Epithelial cell of esophagus (primary cell): ENCODE measurements at places on chromosomes 7 and 10.

DNA sequence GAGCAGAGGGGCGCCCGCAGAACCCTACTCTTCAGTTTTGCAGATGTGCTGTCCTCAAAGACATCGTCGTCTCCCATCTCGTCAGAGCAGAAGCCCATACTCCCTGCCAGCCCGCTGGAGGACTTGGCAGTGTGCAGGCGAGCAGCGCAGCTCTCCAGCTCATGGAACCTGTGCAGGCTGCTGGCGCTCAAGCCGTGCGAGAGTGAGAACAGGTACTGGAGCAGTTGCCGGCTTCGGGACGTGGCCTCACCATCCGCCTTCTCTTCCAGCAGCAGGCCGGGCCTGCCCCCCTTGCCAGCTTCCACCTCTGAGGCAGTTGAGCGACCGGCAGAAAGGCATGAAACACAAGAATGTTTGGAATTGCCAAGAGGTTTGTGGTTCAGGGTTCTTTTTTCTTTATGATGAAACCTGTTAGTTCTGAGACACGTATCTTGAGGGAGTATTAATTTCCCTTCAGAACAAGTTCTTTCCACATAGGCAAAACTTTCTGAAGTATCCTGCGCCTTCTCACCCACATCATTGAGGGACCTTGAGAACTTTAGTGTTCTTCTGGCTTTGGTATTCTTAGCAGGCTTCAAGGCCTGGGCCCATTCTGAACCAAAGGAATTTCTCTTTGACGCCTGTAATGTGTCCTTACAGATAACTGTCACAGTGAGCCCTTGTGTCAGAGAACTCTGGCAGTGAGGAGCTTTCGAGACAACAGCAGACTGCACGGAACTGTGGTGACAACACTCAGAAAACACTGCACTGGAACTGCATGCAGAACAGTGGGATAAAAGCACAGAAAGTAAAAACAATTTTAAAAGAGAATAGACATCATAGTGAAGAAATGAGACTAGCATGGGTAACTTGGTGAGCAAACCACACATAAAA lies 89.5 kb downstream of the ALOX5 start:
- no peak for DNase-seq

DNA sequence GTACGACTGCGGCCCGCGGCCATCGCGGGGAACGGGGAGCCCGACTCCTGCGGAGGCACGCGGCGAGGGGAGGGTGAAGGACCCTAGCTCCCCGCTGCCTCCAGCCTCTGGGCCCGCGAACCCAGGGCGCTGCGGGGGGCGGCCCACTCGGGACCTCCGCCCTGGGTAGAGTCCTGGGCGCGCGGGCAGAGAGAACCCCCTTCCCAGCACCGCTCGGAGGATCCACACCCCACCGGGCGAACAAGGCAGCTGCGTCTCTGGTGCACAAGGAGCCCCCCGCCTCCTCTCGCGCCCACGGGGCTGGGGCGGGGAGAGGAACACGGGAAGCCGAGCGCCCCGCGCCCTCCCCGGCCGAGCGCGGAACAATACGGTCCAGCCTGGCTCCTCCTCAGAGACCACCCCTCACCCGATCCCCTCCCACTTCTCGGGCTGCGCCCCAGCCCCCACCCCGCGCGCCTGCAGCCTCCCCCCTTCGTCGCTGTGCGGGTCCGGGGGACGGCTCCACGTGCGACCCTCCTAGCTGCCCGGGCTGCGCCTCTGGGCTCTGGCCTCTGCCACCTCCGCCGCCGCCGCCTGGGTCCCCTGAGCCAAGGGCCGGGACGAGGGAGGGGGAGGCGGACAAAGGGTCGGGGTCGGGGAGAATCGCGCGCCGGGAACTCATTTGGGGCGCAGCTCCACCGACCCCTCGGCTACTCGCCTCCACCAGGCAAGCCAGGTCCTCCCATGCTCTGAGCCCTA lies at the start of gene WDR86:
Gene WDR86, minus strand, starts transcription at position 372 of the 738 bp plus-strand sequence. CDS start 449 bp downstream, outside the sequence.
- no peak for DNase-seq

DNA sequence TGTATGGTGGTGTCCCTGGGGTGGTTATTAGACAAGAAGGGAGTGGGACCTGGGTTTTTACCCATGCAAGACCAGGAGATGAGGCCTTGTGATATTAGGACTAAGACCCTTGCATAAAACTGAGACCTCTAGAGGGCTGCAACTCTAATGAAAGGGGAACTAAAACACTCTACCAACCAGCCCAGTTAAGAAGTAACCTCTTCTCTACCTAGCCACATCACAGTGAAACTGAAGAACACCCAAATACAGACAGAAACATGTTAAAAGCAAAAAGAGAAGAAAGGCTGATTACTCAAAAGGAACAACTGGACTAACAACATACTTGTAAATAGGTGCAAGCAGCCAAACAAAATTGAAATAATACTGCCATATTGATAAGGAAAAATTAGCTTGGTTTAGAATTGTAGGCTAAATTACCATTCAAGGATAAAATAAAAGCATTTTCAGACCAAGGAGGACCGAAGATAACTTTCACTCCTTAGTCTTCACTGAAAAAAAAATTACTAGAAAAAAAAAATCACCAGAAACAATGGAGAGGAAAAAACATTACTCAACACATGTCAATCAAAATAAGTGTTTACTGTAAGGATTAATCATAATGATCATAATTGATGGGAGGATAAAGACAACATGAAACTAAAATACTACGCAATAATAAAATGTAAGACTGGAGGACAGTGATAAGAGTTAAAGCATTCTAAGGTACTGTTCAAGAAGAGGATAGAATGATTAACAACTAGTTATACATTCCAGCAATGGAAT lies 27.6 kb downstream of the ERLIN1 start:
- DNase-seq, result peak; percentile 30

- no peak for DNase-seq
Measured at GRCh38 chr7:2892549-2892948, 48.4 kb upstream of the GNA12 start.

- no peak for DNase-seq
Measured at GRCh38 chr7:124618871-124619270, 146.7 kb downstream of the GPR37 start.

- peak; percentile 96 for DNase-seq
Measured at GRCh38 chr7:130290745-130291144, 2.2 kb upstream of the CPA4 start.

DNA sequence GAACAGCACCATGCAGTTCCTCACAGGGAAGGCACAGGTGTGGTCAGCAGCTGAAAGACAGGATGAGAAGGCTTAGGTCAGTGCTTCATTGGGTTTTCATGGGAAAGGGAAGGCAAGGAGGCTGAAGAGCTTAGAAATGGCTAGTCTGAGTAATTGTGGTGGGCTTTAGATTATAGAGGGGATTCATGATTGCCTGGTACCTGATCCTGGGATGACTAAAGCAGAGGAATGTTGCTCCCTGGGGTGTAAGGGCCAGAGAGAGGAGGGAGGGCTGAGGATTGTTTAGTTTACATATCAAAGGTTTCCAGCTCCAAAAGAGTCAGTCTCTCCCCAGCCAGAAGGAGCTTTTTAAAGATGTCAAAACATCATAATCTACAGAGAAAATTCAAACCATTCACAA lies 396.3 kb upstream of the POM121L12 start:
- DNase-seq, result no peak

DNA sequence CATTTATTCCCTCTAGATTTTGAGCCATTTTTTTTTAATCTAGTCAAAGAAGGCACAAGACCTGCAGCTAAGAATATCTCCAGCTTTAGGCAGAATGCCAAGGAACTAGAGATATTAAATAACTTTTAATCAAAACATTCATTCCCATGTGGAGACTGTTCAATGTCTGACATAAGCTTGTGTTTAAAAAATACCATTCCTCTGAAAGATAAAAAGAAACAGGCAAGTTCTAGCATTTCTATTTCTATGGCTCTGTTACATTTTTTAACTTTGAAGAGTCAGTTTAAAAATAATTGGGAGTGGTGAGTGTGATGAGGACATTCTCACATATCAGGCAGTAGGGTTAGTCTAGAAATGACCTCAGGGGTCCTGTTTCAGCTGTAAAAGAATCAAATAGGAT lies 48.0 kb downstream of the RHOBTB1 start:
- no peak for DNase-seq

DNA sequence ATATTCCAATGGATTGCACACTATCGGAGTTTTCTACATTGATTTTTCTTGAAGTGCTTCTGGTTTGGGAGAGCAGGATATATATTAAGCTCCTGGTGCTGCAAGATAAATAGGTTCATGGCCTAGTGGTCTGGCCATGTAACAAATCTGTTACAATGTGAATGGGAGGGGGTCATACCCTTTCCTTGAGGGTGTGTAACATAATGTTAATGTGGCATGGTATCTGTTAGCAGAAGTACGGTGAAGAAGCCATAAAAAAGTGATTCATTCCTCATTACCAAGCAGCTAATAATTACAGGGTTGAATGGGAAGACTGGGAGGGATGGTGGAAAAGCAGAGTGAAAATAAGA lies 61.2 kb downstream of the INHBA start:
- DNase-seq, result no peak

GRCh38 chr10:115024371-115024770 lies 68.8 kb upstream of the ATRNL1 start:
- DNase-seq, result no peak

DNA sequence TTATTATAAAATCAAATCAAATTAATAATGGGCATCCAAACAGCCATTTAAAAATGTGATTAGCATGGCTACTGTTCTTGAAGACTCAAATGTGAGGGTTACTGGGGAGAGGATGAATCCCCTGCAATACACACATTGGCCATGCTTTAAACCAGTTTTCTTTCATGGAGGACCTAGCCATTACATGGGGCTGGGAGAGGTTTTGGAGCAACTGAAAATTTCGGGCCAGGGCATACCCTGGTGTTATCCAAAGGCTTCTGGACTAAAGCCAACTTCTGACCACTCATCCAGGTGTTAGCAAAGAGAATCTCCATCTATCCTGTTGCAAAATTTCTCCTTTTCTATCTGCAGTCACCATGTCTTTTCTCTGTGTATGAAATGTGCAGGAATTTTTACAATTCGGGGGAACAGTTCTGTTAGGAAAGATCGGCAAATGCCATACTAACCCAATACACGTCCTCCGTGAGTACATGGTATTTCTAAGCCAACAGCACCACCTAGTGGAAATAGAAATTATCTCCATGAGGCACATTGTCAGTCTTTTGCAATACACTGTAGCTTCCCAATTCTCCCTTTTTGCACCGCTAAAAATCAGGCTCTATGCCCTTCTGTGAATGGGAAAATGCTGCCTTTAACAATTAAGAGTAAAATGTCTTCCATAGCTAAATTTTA lies 47.0 kb upstream of the ZNF107 start:
- peak; percentile 57 for DNase-seq

DNA sequence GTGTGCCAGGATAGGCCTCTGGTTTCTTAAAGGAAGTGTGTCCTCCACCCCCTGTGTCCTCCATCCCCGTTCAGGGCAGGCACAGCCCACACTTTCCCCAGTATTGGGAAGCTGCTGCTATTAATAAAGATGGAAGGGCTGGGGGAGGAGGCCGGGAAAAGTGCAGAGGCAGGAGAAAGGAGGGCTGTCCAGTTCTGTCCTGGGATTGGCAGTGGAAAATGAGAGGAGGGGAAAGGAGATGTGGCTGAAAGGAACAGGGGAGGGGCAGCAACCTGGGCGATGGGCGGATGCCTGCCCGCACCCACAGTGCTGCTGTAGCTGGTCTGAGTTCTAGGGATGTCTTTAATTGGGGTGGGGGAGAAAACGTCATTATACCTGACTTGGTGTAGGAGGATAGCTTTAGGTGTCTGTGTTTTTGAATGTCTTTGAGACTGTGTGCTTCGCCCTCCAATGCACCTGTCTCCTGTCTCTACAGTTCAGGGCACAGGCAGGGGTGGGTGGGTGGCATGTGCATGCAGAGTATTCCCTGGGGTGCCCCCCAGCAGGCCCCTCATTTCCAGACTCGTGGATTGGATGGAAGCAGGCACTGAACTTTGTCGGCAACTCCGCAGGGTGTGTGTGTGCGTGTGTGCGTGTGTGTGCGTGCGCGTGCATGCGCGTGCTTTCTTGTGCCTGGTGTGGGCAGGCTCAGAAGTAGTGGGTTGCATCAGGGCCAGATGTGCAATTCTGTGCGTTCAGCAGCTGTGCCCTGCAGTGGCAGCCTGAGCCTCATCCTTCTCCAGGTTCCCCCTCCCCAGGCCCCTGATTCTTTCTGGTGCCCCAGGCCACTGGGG lies 2.5 kb downstream of the TRIM8 start:
- peak; percentile 48 for DNase-seq

- DNase-seq, result peak; percentile 39
Measured at GRCh38 chr7:43196379-43196778, 83.9 kb downstream of the HECW1 start.

DNA sequence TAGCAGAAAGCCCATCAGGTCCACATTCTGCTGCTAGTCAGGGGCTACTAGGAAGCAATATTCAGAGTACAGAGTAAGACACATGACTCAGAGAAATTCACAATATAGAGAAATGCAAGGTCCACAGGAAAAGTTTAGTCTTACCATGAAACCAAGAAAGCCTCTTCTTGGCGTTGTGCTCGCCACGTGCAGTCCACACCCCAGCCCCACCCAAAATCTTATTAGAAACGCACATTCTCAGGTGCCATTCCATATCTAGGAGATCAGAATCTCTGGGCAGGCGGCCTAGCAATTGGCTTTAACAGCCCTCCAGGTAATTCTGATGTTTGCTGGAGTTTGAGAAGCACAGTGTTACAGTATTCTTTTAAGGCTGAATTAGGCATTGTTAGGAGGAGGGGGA lies 15.8 kb upstream of the SAR1A start:
- no peak for DNase-seq

GRCh38 chr10:44035474-44036197 lies 349.3 kb downstream of the CXCL12 start:
- DNase-seq, result no peak

DNA sequence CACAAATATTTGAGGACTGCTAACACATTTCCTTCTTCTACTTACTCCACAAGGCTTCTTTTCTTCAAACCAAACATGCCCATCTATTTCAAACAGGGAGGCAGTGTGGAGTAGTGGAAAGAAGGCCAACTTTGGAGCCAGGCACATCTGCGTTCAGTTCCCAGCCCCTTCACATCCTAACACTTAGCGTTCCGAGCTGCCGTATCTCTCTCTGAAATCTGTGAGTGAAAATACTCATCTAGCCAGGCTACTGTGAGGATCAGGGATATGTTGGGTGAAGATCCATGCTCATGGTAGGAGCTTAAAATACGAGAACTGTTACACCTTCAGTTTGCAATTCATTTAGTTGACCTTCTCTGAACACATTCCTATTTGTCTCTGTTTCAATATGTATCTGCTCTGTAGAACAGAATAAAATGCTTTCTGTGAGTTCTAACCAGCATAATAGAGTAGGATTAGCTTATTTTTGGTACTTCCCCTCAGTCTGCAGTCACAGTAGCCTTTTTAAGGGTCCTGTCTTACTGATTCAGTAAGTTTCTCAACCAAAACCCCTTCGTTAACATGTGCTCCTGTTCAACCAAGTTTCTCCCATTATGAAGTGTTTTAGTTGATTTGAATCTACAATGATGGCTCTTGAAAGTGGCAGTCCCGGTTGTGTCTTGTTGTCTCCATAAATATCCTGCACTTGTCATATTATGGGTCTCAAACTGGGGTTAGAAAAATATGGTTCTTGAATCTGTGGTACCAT lies 3.3 kb upstream of the MEST start:
- DNase-seq, result no peak

- peak; percentile 30 for DNase-seq
Measured at GRCh38 chr10:60008816-60009215, 102.5 kb upstream of the CCDC6 start.

GRCh38 chr7:78406531-78406930 lies 608.0 kb downstream of the PHTF2 start:
- no peak for DNase-seq

- DNase-seq, result peak; percentile 34
Measured at GRCh38 chr7:105879782-105880181, 3.4 kb upstream of the ATXN7L1 start.

GRCh38 chr7:10888861-10889260 lies 84.8 kb upstream of the PHF14 start:
- no peak for DNase-seq

- DNase-seq, result no peak
Measured at GRCh38 chr10:96789571-96790108, 42.5 kb upstream of the LCOR start.
